Activated T-cell treated with anti-CD3 and anti-CD28 coated beads for 48 hours (primary cell): ENCODE measurements at places on chromosomes 3 and 15.

GRCh38 chr3:144426967-144427366 is 455.3 kb downstream of the DIPK2A start:
- DNase-seq: no peak

- DNase-seq: no peak
These were observed 87.0 kb upstream of the DNAJC19 start for GRCh38 chr3:181076558-181076957.

DNA sequence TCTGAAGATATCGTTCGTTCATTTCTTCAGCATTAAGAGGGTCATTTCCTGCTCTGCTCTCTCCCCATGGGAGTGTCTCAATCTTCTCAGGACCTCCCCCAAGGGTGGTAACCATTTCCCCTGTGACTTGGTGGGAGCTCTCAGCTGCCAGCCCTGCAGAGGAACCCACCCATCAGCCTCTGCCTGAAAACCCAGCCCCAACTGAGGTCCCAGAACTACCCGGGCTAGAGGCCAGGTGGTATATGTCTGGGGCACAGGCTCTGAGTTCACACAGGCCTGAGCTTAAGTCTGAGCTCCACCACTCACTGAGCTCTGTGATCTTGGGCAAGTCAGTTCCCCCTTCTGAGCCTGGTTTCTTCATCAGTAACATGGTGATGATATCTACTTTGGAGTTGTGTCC is 10.0 kb upstream of the ATP2B2 start:
- DNase-seq: no peak

DNA sequence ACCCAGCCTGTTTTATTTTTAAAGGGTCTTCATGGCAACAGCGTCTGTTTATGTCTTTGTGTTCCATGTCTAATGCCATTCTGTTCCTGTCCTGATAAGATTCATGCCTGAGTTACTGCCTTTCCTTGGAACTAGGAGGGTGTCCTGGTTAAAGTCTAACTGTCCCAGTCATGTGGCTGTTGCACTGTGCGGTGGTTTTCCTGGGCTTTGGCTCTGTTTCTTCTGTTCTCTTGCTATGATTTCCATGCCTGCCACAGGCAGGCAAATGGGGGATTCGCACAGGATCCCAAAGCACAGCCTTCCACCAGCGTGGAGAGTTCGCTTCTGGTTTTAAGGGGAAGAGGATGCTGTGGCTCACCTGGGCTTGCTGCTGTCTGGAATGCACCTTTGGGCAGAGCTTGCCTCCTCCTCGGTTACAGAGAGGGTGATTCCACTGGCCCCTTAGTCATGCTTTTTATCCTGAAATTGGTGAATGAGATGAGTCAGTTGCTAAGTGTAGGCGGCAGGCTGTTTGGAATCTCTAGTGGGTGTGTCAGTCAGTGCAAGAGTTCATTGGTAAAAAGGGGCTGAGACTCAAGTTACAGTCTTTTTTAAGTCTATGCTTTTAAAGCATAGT is 86.8 kb downstream of the CCK start:
- no peak for DNase-seq

DNA sequence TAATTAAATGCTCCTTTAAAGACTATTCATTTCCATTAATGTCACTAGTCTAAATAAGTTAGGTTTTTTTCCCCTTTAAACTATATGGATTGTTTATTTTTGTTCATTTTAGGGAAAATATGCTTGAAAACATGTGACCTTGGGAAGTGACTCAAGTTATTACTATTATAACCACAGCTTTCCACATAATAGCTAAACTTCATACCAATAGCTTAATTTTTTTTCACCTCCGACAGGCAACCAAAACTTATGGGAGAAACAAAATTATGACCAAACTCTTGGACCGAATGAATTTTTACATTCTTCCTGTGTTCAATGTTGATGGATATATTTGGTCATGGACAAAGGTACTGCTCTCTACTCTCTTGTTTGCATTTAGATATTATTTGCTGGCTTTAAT is 16.2 kb downstream of the CPA3 start:
- DNase-seq: no peak

DNA sequence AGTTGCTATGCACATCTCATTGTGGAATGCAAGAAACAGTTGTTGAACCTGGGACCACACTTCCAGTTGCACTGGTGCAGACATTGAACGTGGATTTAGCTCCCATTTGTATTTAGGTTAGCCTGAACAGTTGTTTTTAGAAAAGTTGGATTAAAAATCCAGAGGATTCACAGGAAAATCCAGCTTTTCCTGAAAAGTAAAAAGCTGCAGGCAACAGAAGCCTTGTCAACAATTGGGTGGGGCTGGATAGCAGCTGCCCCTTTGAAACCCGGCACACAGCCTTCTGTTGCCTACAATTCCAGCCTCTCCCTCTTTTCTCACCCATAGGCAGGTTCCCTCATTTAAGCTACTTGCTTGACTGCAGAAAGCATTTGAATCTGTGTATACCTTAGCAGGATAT is 165.3 kb upstream of the TBL1XR1 start:
- DNase-seq: no peak

GRCh38 chr15:81053621-81054020 is 52.9 kb downstream of the TLNRD1 start:
- no peak for DNase-seq

DNA sequence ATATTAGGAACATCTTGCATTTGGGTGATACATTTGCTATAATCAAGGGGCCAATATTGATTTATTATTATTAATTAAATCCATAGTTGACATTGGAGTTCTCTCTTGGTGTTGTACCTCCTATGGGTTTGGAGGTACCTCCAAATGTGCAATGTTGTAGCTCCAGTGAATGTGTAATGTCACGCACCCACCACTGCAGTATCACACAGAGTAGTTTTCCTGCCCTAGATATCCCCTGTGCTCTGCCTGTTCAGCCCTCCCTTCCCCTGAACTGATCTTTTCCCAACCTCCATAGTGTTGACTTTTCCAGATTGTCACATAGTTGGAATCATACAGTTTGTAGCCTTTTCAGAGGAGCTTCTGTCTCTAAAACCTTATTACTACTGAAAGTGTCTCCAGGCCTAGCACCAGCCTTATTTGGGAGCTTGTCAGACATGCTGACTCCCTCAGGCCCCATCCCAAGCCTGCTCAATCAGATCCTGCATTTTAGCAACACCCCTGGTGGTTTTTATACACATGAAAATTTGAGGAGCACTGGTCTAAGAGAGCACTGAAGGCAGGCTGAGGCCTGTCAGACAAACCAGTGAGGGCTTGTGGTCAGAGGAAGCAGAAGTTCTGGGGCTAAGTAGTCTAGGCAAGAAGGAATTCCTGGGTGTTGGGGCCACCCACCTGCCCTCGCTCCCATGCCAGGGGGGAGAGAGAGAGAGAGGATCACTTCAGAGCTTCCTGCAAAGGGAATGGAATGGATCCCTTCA is 73.4 kb downstream of the SLC6A11 start:
- no peak for DNase-seq

GRCh38 chr3:60497902-60498301 is 753.4 kb downstream of the FHIT start:
- no peak for DNase-seq

GRCh38 chr3:12638105-12638504 is 25.8 kb downstream of the RAF1 start:
- DNase-seq: no peak

- DNase-seq: no peak
These were observed 133.1 kb downstream of the IL1RAP start for GRCh38 chr3:190646996-190647395.

DNA sequence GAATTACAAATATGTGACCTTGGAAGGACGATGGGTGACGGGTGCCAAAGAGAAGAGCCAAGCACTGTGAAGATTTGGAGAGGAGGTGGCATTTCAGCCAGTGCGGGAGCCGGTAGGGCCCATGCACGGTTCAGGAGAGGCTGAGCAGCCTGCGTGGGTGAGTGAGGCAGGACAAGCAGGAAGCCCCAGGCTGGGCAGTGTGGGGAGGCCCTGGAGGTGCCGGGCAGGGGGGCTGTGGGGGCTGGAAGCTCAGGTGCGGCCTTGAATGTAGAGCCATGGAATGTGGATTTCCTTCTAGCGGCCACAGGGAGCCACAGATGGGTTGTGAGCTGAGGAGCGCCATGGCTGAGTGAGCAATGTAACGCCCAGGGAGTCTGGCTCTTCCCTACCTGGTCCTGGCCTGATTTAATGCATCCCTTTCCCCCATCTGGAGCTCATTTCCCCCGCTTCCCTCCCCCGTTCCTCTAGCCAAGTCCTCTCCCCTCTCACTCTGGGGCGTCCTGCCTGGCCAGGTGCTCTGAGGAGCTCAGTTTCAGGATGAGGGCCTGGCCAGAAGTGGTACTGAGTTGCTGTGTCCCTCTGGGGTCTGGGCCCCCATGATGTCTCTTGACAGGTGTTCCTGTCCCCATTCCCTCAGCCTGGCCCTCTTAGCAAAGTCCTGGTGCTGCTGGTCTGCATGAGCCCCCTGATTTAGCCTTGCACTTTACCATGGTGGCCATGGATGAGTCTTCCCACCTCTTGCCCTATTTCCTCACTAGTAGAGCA is 41.8 kb upstream of the IQSEC1 start:
- no peak for DNase-seq

- DNase-seq: no peak
These were observed 17.8 kb downstream of the PDCD10 start for GRCh38 chr3:167716920-167717319.

GRCh38 chr3:174295306-174296092 is 563.6 kb upstream of the NAALADL2 start:
- no peak for DNase-seq

DNA sequence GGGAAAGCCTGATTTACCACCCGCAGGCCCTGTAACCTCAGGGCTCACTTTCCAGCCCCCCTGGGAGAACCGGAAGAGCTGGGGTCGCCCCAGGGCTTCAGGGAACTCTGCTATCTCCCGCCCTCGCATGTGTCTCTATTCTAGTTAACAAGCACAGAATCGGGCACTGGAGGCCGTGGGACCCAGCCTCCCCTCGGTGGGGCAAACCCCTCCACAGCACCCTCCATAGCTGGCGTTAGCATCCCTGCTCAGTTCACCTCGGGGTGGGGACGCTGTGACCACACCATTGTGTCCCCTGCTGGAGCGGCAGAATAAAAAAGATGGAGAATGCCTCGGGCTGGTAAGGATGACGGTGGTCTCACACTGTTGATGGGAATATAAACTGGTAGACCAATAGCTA is 3.5 kb upstream of the LRRC15 start:
- no peak for DNase-seq
